ENCODE measurements at places on chromosomes 3 and 15.

GRCh38 chr3:129435367-129435766, 4.4 kb downstream of the MBD4 start:
- DNase-seq, result no peak

DNA sequence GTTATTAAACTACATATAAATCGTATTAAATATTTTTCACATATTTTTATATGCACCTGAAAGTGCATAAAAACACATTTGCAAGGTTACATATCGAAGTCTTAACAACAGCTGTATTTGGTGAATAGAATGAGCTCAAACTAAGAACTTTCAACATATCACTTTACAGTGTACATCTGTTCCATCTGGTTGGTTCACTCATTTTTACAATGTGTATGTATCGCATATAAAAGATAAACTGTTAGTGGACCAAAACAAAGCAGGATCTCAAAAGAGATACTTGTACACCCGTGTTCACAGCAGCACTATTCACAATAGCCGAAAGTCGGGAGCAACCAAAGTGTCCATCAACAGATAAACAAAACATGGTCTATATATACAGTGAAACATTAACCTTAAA, 55.8 kb downstream of the TBL1XR1 start:
- no peak for DNase-seq

DNA sequence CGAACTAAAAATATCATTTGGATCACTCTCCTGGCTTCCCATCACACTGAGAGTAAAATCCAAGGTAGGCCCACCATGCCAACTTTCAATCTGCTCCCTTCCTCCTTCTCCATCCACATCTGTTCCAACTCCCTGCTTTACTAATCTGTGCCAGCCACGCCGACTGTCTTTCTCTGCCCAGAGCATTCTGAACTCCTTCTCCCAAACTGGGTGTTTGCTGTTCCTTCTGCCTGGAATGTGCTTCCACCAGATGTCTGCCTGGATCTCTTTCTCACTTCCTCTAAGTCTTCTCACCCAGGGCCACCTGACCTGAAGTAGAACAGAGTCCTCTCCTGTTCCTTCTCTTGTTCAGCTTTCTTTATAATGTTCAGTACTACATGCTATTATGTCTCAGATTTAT, 5.6 kb upstream of the ARL8B start:
- DNase-seq, result peak; percentile 17

- DNase-seq, result no peak
Measured at GRCh38 chr3:105944721-105945120, 75.9 kb upstream of the CBLB start.

DNA sequence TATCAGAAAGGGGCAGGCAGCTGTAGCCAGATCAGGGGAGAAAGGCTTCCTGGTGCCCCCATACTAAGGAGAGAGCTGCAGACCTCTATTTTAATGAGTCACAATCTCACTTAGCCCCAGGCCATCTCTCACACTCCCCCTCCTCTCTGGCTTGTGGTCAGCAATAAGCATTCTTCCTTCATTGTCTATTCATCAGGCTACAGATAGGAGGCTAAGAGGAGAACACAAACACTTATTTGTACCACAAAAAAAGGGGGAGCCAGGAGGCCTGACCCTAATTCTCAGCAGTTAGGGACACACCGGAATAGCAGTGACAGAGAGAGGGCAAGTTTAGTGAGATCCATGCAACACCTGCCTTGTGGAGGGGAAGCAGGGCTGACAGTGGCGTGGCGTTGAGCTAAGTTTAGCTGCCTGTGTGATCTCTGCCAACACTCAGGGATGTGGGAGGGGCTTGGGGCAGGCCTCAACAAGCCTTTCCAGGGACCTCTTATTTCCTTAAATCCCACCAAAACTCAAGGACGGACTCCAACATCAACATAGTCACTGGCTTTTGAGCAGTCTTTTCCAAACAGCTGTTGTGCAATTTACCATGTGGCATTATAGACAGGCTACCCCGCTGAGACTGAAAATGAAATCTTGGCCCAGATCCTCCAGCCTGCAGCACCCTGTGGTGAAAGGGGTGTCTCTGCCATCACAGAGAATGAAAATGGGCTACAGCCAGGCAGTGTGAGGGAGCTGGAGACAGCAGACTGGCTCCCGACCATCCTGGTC, 191.9 kb upstream of the TSC22D2 start:
- no peak for DNase-seq

DNA sequence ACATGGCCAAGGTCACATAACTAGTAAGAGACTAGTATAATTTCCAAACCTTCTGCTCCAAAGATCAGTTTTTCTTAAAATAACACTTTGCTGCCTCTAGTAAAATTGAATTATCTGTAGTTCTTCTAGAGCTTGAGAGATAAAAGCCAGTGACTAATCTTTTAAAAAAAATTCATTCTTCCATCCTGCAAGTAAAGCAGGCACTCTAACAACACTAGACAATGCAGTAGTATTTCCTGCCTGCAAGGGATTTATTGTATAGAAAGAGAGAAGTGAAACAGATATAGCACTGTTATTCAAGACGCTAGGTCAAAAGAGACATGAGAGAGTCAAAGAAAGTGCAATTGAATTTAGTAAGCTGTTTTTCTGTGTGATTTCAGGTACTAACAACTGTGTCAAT, 159.5 kb upstream of the TBC1D5 start:
- no peak for DNase-seq

DNA sequence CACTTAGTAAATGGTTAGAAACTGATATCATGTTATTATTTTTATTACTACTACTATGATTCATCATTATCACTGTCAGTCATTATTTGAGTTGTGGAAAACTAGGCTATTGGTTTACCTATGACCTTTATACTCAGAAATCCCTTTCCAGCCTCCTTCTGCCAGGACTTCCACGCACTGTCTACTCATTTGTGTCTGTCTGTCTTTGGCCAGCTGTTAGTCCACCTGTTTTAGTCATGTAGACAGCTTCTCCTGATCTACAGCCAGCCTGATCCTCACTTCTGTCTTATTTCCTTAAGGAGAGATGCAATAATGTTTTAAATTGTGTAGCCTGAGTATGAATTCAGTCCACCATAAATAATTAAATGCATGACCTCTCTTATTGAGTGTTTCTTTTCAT, 162.8 kb downstream of the EPHA3 start:
- no peak for DNase-seq

DNA sequence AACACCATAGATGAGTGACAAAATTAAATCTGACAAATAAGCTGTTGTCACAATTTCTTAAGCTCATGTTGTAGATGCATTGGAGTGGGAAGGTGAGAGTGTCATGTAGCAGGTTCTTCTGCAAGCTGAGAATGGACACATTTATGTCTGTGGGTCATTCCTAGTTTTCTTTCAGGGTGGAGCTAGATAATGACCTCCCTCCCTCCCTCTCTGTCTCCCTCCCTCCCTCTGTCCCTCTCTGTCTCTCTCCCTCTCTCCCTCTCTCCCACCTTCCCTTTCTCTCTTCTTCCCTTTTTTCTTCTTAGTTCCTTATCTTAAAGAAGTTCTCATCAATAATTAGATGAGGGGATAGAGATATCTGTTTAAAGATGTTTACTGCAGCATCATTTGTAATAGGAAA, 36.0 kb downstream of the PXYLP1 start:
- DNase-seq, result no peak

DNA sequence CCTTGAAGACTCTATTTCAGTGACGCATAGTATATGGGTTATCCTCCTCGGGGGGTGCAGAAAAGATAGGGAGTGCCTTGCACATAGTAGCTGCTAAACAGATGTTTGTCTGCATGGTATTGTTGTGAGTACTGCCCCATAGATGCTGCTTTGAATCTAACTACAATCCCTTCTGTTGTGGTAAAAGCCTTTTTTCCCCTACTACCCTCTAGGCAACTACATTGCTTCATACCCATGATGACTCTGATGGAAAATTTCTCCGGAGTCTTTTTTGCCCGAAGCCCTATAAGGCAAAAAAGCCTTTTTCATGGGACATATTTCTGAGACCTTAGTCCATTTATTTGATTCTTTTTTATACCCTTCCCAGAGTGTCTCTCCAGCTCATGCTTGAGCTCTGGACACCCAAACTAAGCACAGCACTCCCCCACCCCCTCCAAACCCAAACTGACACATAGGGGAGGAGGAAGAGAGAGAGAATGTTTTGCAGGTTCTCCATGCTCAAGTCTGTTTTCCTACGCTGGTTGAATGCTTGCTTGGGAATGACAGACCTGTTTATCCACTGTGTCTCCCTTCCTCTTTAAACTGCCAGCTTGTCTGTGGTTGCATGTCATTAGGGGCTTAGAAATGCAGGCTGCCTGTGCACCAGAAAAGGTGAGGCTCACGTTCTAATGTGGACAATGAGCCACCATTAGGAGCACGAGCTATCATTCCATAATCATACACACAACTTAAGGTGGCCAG, 52.9 kb downstream of the LRTM1 start:
- DNase-seq, result no peak

DNA sequence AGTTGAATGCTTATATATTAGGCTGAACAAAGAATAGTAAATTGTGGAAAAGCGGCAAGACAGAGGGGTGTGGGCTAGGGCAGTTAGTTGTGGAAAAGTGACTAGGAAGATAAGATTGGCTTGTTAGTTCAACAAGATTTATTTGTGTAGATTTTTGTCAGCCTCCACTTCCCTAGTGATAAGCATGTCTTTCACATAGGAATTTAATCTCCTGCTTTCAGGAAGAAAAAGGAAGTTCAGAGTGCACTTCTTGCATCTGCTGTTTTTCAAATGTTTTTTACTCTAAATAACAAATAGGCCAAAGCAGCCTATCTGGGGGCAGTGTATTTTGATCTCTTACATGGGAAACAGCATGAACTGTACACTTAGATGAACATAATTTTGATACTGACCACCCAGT, 919.9 kb downstream of the NAALADL2 start:
- no peak for DNase-seq

DNA sequence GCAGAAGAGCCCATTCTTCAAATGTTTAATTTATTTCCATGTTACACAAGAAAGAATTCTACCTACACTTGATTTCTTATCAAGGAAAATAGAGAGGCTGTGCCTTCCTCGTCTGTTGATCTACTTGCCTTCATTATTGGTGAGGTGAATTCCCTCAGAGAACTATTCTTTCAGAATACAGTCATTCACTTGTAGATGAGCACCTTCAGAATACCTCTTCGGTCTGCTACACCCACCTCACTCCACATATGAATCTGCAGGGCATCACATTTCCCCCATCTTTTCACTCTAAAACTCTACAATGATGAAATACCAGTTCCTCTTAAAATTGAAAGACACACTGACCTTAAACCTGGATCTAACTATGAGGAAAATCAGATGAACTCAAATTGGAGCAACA, 43.0 kb downstream of the TAFA4 start:
- DNase-seq, result no peak

GRCh38 chr15:43702174-43702573, 8.5 kb downstream of the CKMT1A start:
- no peak for DNase-seq

GRCh38 chr3:69715204-69715603, 24.1 kb upstream of the MITF start:
- no peak for DNase-seq

DNA sequence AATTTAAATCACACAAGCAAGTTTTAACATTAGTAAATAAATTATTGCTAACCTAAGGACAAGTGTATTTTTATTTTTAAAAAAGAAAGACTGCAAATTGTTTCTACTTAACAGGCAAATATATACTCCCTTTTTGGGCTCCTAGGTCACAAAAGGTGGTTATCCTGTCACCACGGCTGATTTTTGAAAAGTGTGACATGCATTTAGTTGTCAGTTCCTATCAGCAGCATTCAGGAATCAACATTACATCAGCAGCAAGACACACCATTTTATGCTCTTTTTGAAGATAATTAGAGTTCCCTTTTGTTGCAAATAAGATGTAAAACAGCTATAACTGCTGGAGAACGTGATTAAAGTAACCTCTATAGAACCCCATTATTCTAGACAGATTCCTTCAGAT, 357.5 kb upstream of the TMCO5A start:
- no peak for DNase-seq

- no peak for DNase-seq
Measured at GRCh38 chr15:100566850-100567628, 34.9 kb downstream of the LINS1 start.

DNA sequence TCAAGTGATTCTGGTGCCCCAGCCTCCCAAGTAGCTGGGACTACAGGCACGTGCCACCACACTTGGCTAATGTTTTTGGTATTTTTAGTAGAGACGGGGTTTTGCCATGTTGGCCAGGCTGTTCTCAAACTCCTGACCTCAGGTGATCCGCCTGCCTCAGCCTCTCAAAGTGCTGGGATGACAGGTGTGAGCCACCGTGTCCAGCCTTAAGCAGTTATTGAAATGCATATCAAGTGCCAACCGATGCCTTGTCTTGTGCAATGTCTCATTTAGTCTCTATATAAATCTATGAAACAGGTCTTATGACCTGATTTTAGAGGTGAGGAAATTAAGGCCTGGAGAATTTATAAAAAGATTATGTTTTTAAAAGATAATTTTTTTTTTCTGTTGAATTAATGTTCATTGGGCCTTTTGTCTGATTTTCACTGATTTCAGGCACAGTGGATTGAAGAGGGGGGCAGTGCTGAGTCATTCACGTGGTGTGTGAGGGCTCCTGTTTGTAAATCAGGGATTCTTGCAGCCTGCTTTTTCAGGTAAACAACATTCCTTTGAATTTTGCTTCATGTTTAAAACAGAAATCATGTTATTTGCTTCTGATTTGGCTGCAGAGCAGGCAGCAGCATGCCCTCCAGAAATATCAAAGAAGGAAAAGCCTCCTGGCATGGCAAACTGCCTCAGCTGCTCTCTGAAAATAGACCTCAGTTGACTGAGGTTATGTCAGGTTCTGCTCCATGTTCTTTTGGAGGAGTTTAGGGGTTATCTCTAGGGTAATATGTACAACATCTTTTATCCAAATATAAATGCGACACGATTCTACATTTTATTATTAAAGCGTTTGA, 407.0 kb upstream of the RGMA start:
- no peak for DNase-seq

DNA sequence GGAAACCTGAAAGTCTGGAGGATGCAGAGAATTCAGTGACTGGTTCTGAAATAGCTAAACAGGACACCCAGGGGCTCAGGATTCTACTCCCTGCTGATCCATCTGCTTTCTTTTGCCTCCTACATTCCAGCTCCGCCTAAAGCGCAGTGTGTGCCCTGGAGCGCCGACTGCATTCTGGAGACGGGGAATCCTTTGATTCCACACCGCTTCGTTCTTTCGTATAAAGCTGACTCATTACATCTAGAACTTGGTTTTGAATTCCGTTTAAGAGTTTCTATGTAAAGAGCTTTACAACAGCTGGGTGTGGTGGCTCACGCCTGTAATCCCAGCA, 61.8 kb downstream of the SENP2 start:
- no peak for DNase-seq

DNA sequence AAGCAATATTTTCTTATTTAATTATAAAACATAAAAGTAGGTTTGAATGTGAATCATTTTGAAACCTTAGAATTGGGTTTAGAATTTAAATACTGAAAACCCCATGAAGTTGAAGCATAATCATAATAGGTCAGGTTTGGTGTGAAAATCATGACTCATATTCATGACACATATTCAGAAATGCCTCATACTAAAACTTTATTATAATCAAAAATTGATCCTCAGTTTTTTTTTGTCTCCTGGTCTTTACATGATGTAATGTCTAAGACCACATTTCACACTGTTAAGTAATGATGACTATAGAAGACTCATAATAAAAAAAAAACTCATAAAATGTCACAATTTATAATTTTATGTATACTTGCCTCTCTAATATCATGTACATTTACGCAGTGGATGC, 190.4 kb downstream of the FOXP1 start:
- DNase-seq, result no peak

- DNase-seq, result no peak
Measured at GRCh38 chr15:63500265-63501250, 3.8 kb upstream of the USP3 start.

GRCh38 chr3:50436114-50436674, 67.2 kb downstream of the CACNA2D2 start:
- peak; percentile 8 for DNase-seq
